ENCODE measurements at places on chromosomes 1 and 21. TPM values are rescaled to one million over a fixed set of nuclear protein-coding genes. Genes with fewer than 3 reads are reported as not detected.

DNA sequence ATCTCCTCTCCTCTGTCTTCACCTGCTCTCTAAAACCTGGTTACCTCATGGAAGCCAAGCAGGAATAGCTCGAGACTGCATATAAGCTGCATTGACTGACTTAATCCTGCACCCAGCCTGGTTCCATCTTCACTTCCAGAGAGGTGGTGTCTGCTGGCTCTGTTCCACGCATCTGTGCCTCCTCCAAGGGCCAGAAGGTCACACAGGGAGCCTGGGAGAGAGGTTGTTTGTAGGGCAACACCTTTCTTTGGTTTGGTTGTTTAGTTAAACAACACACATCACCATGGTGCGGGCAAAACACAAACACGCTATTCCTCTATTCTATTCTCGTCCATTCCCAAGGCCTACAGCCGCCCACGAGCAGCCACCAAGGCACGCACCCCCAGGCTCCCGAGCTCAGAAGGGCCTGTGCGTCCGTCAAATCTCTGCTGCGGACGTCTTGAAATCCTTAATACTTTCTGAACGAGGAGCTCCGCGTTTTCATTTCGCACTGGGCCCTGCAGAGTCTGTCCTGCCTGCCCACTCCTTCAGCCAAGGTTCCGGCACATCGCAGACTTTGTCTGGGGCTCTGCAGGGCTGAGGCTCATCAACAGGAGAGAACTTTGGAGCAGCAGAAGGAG lies 116.2 kb downstream of the RIPK4 start:
- no peak for DNase-seq

DNA sequence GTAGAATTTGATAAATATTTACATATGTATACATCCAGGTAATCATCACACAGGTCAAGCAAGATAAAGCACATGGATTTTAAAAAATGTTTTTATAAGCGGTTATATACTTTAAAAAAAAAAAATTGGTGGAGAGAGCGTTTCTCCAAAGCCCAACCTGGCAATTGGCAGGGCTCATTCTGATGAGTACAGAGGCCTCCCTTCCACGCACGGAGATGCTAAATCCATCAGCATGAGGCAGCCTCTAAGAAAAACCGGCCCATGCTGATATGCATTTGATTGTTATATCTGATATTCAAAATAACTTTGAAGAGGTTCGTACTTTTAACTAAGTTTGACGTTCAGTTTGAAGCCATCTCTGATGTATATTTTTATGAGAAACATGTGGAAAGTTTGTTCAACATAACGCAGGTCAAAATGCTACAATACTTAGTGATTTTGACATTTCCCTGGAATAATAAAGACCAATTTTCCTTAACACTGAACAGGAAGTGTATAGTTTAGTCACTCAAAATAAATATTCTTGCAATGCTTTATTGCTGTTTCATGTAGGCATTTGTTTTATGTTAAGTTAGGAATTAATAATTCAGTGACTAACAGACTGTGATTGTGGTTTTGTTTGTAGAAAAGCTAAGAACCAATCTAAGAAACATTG lies 151.7 kb downstream of the NR5A2 start:
- DNase-seq = no peak

GRCh38 chr1:41559331-41559730 lies 74.8 kb upstream of the EDN2 start:
- no peak for DNase-seq

DNA sequence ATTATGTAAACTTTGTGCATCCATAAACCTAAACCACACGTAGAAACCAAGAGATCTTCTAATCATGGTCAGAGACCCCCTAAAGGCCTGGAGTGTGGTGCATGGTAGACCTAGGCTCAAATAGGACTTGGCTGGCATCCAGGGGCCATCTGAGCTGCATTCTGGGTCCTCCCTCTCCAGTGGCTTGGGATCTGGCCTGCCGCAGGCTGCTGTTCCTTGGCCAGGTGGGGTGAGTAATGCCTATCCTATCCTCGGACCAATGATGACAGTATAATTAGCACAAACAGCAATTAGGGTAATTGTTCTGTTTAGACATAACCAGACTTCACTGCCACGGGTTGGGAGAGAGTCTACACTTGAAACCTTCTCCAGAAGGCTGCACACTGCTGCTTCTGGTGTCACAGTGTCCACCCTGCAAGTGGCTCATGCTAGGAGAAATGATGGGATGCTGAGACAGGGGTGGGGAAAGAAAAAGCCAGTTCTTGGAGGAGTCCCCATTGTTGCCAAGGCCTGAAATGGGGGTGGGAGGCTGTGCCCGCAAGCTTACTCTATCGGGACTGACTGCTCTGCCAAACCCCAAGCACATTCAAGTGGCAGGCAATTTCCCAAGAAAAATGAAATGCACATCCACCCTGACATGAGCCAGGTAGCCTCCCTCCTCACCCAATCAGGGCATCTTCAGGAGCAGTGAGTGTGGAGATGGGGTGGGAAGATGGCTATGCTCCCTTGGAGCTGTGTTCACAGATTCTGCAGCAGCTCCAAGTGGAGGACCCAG lies 12.5 kb upstream of the PKP1 start:
- no peak for DNase-seq

DNA sequence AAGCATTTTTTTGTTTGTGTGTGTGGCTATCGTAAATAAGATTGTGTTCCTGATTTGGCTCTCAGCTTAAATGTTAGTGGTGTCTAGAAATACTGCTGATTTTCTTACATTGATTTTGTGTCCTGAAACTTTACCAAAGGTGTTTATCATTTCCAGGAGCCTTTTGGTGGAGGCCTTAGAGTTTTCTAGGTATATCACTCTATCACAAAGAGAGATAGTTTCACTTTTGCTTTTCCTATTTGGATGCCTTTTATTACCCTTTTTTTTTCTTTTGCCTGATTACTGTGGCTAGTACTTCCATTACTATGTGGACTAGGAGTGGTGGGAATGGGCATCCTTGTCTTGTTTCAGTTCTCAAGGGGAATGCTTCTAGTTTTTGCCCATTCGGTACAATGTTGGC lies 109.6 kb downstream of the S1PR1 start:
- no peak for DNase-seq

Gene TDRKH
- 3.8 TPM for total RNA-seq

Gene THEM5
- not detected for total RNA-seq

Data from left ventricle myocardium inferior (tissue), 1 donor.